ENCODE measurements at places on chromosomes 16 and 17. TPM values are rescaled to one million over a fixed set of nuclear protein-coding genes. Genes with fewer than 3 reads are reported as not detected.

Gene TBC1D3B
- not detected for total RNA-seq

Gene TEDC2
- 1.1 TPM for total RNA-seq

Gene EPN3
- not detected for total RNA-seq

Gene VMP1
- 230 TPM for total RNA-seq

Gene CORO7
- total RNA-seq, result 26.1 TPM

Gene GCSH
- 8.1 TPM for total RNA-seq

Gene PRR35
- 0.32 TPM for total RNA-seq

Gene DNAAF8
- 1.6 TPM for total RNA-seq

Gene SBK1
- total RNA-seq, result under 0.01 TPM

Gene FOXN1
- total RNA-seq, result not detected

Gene NOS2
- not detected for total RNA-seq

Gene AURKB
- total RNA-seq, result 2.1 TPM

Gene TAT
- 0.16 TPM for total RNA-seq

Gene DBF4B
- total RNA-seq, result 2.7 TPM

Gene C17orf78
- total RNA-seq, result not detected

Gene CLEC19A
- total RNA-seq, result not detected

Gene PRSS22
- not detected for total RNA-seq

Gene MAPT
- total RNA-seq, result 0.97 TPM

Gene JPT2
- 24.9 TPM for total RNA-seq
